NCI-H2029 treated with DMSO at 0.1 percent for 48 hours (cell line): ENCODE measurements at places on chromosomes 13 and 19.

DNA sequence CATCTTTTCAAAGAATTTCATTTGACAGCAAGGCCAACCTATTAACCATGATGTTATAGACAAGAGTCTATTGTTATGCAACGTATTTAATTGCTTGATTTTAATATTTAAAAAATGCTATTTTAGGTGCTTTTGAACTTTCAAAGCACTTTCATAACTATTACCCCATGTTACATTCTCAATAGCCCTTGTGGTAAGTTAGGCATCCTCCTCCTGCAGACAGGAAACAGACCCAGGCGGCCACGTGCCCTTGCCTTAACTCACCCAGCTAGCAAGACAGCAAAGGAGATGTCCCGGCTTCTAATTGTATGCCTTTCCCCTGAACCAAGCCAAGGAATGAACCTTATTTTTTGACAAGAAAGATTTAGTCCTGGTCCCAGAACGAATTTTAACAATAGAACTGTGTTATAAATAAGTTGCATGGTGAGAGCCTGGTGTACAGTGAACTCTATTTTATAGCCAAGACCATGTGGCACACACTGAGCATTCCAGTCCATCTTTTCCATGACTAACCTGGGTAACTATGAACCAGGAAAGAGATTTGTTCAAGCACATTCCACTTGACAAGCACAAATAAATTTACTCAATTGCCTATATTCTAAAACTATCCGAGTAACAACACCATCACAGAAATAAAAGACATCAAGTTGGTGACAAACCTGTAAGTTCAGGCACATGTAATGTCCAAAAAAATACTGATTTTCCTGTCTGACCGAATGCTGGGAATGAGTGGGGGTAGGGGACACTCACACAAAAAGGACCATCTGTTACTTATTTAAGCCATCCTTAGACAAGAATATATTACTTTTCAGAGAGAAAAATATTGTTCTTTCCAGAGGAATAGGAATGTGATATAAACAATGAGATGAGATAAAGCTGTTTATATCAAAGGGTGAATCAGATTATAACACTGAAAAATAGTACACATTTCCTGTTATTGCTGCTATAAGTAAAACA lies 163.0 kb downstream of the EFNB2 start:
- DNase-seq, result no peak

- DNase-seq, result no peak
Measured at GRCh38 chr19:681029-682019, 5.1 kb downstream of the FSTL3 start.

DNA sequence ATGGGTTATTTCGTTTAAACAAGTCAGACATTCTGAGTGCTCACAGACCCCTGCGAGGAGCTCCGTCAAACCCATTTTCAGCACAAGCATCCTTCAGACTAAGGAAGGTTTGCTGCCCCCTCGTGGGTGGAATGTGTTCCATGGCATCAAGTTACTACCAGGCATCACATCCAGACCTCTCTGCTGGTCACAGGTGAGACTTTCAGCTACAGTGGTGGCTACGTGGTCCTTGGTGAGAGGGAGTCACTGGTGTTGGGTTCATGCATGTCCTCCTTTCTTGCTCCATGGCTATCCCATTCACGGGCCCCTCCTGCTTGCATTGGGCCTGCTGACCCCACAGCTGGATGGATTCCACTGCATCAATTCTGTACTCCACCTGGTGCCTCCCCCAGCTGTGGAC lies 9.1 kb upstream of the LILRB5 start:
- peak; percentile 50 for DNase-seq

GRCh38 chr19:45098521-45099466 lies 5.8 kb downstream of the PPP1R37 start:
- DNase-seq, result peak; percentile 69

DNA sequence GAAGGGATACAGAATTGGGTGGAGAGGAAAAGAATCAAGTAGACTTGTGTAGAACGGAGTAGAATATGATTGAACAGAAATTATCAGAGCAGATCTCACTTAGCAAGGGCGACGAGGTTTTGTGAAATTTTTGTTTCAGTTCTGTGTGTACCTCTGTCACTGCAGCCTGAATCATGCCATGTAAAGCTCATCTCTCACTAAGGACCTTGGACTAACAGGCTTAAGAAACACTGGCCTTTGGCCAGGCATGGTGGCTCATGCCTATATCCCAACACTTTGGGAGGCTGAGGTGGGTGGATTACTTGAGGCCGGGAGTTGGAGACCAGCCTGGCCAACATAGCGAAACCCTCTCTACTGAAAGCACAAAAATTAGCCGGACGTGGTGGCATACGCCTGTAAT lies 62.6 kb downstream of the MYH14 start:
- DNase-seq, result no peak

GRCh38 chr13:88761145-88761544 lies 1090.0 kb downstream of the SLITRK5 start:
- no peak for DNase-seq

- DNase-seq, result no peak
Measured at GRCh38 chr19:48836089-48837017, at the start of gene HSD17B14. HSD17B14 (minus strand) TSS chr19:48836491; CDS start chr19:48836411, 80 bp downstream.

DNA sequence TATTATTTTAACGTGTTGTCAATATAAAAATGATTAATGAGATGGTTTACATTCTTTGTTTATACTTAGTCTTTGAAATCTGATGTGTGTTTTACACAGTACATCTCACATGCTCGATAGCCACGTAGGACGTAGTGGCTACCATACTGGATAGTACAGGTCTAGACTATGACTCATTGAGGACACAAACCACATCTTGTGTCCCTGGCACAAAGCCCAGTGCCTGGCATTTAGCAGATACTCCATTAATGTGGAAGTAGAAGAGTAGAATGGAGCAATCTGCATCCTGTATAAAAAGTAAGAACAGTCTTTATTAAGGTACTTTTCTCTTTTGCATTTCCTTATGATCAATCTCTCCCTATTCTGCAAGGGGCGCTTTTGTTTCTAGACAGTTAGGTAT lies 49.0 kb upstream of the FRY start:
- DNase-seq, result peak; percentile 40

DNA sequence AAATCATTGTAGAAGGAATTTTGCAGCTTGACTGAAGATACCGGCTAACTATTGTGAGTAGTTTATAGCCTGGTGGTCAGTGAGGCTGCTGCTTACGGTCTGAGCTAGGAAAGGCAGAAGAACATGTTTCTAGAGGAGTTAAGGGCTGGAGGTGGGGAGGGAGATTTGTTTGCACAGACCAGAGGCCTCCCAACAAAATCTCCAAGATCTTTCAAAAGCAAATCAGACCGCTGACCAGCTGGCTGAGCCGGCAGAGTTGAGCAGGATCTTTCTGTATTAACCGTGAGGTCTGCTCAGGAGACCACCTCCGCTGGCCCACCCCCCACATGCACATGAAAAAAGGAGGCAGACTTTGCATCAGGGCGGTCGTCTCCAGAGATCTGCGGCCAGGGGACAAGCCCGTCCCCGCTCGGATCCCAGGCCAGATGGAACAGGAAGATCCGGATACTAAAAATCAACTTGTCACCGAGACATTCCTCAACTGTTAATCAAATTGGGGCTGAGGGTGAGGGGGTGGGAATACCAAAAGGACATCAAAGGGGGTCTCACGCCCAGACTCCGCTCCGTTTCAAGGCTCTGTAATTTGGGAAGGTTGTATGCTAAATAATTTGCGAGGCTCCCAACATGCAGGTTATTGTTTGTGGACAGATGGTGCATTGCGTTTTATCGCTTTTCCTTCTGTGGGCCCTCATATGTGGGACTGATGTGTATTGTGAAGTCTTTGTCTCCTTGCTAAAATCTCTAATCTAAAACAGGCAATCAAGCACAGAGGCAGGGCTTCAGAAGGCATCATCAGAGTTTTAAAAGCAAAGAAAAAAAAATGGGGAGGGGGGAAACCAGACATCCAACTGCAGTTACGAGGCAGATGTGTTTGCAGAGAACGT lies 319.0 kb downstream of the ZNF536 start:
- no peak for DNase-seq

- no peak for DNase-seq
Measured at GRCh38 chr13:103839460-103839859, 773.2 kb upstream of the SLC10A2 start.

GRCh38 chr13:42623916-42624315 lies 50.0 kb downstream of the TNFSF11 start:
- no peak for DNase-seq

- DNase-seq, result no peak
Measured at GRCh38 chr13:101919541-101920181, 467.2 kb downstream of the ITGBL1 start.

- DNase-seq, result no peak
Measured at GRCh38 chr13:98293103-98293502, 116.0 kb upstream of the RNF113B start.

- no peak for DNase-seq
Measured at GRCh38 chr19:18203408-18203862, 407 bp downstream of the RAB3A start.

- no peak for DNase-seq
Measured at GRCh38 chr19:1520203-1520780, 3.6 kb upstream of the PLK5 start.

- DNase-seq, result no peak
Measured at GRCh38 chr13:114082849-114083645, 49.4 kb downstream of the RASA3 start.

- DNase-seq, result no peak
Measured at GRCh38 chr13:50594276-50595051, 249.0 kb downstream of the DLEU7 start.

DNA sequence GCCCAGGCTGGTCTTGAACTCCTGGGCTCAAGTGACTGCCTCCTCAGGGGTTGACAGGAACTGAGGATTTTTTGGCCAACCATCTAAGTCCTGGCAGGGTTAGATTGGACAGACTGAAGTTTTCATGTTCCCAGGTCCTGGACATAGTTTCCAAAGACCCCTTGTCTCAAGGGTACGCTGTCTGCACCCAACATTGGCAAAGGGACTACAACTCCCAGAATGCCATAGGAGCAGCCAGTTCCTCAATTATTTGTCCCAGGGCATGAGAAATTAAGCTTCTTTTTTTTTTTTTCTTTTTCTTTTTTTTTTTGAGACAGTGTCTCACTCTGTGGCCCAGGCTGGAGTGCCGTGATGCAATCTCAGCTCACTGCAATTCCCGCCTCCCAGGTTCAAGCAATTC lies 6.9 kb downstream of the GYS1 start:
- DNase-seq, result no peak

DNA sequence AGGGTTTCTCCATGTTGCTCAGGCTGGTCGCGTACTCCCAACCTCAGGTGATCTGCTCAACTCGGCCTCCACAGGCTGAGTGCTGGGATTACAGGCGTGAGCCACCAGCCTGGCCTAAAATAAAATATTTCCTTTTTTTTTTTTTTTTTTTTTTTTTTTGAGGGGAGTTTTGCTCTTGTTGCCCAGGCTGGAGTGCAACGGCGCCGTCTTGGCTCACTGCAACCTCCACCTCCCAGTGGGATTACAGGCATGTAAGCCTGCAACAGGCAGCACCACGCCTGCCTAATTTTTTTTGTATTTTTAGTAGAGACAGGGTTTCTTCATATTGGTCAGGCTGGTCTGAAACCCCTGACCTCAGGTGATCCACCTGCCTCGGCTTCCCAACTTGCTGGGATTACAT lies 4.9 kb downstream of the ZNF506 start:
- no peak for DNase-seq

DNA sequence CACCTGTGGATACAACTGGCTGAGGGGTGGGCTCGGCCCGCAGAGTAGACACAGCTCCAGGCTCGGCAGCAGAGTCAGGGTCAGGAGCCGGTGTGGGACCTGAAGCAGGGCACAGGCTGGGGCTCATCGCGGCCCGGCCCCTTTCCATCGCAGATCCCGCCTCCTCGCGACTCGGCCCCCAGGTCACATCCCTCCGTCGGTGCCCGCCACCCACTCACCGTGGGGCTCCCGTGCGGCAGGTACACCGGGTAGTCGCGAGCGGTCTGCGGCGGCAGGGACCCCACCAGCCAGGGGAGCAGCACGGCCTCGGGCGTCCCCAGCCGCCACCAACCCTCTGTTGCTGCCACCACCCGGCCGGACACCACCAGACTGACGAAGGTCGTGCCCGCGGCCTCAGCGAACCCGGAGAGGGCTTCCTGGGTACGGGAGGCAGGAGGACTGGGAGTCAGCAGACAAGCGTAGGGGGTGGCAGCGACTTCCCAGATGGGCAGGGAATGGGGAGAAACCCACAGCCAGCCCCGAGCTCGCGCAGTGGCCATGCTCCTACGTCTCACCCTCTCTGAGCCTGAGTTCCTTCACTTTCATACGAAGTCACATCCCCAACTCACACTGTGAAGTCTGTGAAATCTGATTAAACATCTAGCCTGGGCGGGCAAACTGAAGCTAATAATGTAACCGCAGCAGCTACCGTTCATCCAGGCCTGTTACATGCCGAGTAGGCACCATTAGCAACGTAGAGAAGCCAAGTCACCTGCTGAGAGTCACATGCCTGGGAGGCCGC lies 3.7 kb downstream of the FUZ start:
- no peak for DNase-seq

DNA sequence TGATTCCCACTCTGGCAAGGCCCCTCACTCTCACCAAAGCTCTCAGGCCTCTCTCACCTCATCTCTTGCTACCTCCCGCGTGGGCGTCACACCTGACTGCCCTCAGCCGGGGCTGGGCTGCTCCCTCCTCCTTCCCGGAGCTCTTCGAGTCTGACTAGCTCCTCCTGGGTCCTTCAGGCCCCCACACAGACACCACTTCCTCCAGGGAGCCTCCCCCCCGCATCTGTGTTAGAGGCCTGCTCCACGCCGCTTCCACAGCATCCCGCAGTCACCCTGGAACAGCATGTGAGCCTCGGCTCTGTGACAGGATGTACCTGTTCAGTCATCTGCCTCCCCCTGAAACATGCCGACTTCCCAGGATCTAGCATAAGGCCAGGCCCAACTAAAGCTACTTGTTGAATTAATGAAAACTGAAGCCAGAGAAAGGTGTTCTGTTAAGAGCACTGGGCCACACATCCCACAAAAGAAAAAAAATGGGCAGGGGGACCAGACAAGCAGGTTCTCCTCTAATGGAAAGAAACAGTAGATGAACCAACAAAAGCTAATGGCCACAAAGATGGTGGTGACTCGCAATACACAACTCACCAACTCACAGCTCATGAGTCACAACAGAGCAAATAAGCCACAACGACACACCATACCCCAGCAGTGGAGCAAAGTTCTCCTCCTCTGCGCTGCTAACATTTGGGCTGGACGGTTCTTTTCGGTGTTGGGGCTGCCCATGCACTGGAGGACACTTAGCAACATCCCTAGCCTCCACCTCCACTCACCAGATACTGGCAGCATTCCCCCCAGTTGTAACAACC lies 3.0 kb downstream of the PPP6R1 start:
- DNase-seq, result no peak

GRCh38 chr13:73039201-73040108 lies 19.4 kb upstream of the KLF5 start:
- no peak for DNase-seq
